Sigmoid colon (tissue), 7 donors: ENCODE measurements at places on chromosomes 12 and 14. TPM values are rescaled to one million over a fixed set of nuclear protein-coding genes. Genes with fewer than 3 reads are reported as not detected.

DNA sequence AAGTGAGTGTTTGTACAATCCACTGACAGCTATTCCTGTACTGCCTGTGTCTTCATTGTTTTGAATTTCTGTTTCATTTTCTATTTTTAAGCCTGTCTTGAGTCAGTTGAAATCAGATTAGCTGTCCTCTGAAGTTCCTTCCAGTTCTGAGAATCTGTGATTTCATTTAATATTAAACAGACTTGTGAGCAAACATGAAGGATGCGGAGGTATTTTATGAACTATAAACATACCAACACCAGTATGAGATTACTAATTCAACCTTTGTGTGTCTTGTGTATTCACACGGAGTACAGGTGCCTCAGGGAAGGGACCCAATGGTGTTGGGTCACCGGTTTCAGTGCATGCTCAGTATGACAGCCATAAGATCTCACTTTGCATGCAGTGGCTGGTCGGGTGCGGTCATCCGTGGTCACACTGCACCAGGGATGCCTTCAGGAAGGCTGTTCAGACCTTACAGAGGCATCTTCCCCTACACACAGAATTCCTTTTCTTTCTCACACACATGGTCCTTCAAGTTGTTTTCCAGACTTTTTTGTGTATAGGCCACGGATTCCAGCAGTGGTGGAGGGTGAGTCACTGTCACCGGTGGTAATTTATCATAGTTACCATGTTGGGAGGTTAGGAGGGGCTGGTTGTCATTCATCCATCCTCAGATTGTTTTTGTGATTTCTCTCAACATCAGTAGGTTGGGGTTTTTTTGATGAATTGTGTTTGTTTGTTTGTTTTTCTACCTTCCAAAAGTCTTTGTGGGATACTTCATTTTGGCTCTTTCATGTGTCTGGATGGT lies 103.0 kb upstream of the SFSWAP start:
- H3K36me3 ChIP-seq: no peaks in the 10 kb centered on the region
- no peak for DNase-seq
- H3K27ac ChIP-seq: no peak overlapping the region

DNA sequence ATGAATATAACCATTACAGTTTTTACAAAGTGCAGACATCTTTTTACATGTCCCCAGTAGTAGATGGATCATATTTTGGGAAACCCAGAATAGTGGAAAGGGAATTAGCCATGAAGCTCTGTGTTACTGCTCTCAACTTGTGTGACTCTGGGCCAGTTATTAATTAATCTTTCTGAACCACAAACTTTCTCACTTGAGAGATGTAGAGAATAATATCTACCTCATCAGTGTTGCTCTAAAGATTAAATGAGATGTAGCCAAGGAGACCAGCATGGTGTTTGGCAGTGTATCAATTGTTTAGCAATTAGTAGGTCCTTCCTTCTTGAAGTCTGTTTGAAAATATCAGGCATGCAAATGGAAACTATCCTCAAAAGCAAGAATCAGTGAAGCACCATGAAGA lies 169.2 kb downstream of the TMTC2 start:
- peaks cover 9% of the 10 kb centered on the region for H3K4me1 ChIP-seq
- no peak for DNase-seq
- H3K27ac ChIP-seq: no peak overlapping the region
- H3K4me3 ChIP-seq: no peak overlapping the region
- no peaks in the 10 kb centered on the region for H3K27me3 ChIP-seq
- H3K36me3 ChIP-seq: no peaks in the 10 kb centered on the region

DNA sequence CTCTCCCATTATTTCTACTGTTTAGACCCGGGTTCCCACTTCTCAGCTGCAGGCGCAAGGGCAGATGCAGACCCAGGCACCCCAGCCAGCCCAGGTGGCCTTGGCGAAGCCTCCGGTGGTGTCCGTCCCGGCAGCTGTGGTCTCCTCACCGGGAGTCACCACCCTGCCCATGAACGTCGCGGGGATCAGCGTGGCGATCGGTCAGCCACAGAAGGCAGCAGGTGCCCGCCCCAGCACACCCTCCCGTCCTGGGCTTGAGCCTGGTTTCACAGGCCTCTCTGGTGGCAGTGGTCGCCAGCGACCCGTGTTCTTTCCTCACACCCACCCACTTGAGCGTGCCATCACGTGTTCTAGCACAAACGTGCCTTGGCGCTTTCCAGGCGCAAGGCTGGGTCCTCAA lies 77.4 kb downstream of the DDX51 start:
- H3K27ac ChIP-seq: no peak overlapping the region
- H3K36me3 ChIP-seq: peaks cover 95% of the 10 kb centered on the region
- H3K27me3 ChIP-seq: no peaks in the 10 kb centered on the region
- H3K4me3 ChIP-seq: no peak overlapping the region

- peak overlapping the region; percentile 79 for H3K27ac ChIP-seq
- no peaks in the 10 kb centered on the region for H3K27me3 ChIP-seq
These were observed 16.0 kb downstream of the C14orf132 start for GRCh38 chr14:96055065-96055752.

- H3K27ac ChIP-seq: no peak overlapping the region
- no peak for DNase-seq
- H3K4me3 ChIP-seq: no peak overlapping the region
- peaks cover 25% of the 10 kb centered on the region for H3K4me1 ChIP-seq
- H3K27me3 ChIP-seq: no peaks in the 10 kb centered on the region
- H3K36me3 ChIP-seq: peaks cover 8% of the 10 kb centered on the region
These were observed 7.0 kb downstream of the CDK2AP1 start for GRCh38 chr12:123264642-123265041.

GRCh38 chr12:84128117-84128991 lies 784.2 kb downstream of the SLC6A15 start:
- H3K36me3 ChIP-seq: no peaks in the 10 kb centered on the region
- no peak overlapping the region for H3K27ac ChIP-seq
- no peaks in the 10 kb centered on the region for H3K27me3 ChIP-seq
- no peaks in the 10 kb centered on the region for H3K4me1 ChIP-seq
- no peak for DNase-seq

- H3K4me1 ChIP-seq: no peaks in the 10 kb centered on the region
- no peak for DNase-seq
- no peak overlapping the region for H3K27ac ChIP-seq
- H3K27me3 ChIP-seq: no peaks in the 10 kb centered on the region
These were observed 12.1 kb upstream of the IPO8 start for GRCh38 chr12:30707613-30708342.

Gene NFE2
- polyA plus RNA-seq: not detected

Gene SEC23A
- polyA plus RNA-seq: 25.2 TPM

Gene IGF1
- polyA plus RNA-seq: 7.7 TPM
